ENCODE measurements at places on chromosomes 5 and 9. TPM values are rescaled to one million over a fixed set of nuclear protein-coding genes. Genes with fewer than 3 reads are reported as not detected.

SPATA31A3 gene
- not detected for total RNA-seq

IL7R gene
- total RNA-seq = not detected

FOXD4L3 gene
- 0.22 TPM for total RNA-seq

PTPA gene
- 98.6 TPM for total RNA-seq

IL5 gene
- total RNA-seq = not detected

SLC45A2 gene
- total RNA-seq = not detected

MCTP1 gene
- total RNA-seq = 0.40 TPM

DNA sequence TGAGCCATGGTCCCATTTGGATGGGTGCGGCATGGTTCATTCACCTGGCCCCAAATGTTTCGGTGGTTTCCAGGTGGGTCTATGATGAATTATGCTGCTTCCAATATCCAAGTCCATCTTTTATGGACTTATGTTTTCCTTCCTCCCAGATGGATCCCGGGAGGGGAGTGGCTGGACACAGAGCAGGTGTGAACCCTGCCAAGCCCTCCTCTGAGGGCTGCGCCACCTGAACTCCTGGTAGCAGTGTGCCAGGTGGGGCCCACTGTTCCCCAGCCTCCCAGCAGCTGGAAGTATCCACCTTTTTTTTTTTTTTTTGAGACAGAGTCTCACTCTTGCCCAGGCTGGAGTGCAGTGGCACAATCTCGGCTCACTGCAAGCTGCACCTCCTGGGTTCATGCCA is 42.9 kb downstream of the WNK2 start:
- H3K4me3 ChIP-seq = no peak overlapping the region
- H3K27me3 ChIP-seq = no peaks in the 10 kb centered on the region
- no peaks in the 10 kb centered on the region for H3K36me3 ChIP-seq
- H3K27ac ChIP-seq = no peak overlapping the region

GRCh38 chr5:85681871-85682270 is 935.9 kb upstream of the COX7C start:
- H3K4me3 ChIP-seq = no peak overlapping the region
- H3K27ac ChIP-seq = no peak overlapping the region
- no peaks in the 10 kb centered on the region for H3K36me3 ChIP-seq
- no peaks in the 10 kb centered on the region for H3K27me3 ChIP-seq

- no peak overlapping the region for H3K27ac ChIP-seq
- no peak for DNase-seq
- H3K4me3 ChIP-seq = no peak overlapping the region
- H3K36me3 ChIP-seq = no peaks in the 10 kb centered on the region
- no peaks in the 10 kb centered on the region for H3K27me3 ChIP-seq
Measured at GRCh38 chr5:27392716-27393115, 354.3 kb upstream of the CDH9 start.

DNA sequence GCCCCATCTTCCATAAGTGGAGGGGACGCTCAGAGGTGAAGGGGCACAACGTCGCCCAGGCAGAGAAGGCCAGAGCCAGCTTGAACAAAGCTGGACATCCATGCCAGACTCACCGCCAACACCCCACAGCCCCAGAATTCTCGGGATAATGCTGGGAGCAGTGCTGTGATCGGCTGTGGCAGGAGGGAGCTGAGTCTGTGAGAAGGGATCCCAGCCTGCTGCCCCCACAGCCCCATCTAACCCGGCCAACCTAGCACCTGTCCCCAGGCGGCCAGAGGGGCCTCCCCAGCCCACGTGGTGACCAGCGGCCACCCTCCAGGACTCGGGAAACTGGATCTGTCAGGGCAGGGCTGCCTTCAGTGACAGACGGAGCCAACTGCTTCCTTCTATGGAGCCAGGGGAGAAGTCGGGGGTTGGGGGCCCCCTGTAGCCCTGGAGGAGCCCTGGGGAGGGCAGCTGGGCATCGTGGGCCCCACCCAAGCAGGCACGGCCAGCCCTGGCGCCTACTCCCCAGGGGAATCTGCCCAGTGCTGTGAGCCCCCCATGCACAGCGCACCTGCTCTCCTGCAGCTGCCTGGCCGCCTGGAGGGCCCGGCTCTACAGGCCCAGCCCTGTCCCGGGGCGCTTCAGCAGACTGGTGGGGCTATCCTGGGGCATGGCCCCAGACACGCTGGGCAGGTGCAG is 6.0 kb downstream of the BRD3 start:
- DNase-seq = no peak
- no peak overlapping the region for H3K27ac ChIP-seq
- peaks cover 36% of the 10 kb centered on the region for H3K4me1 ChIP-seq
- H3K27me3 ChIP-seq = no peaks in the 10 kb centered on the region
- H3K4me3 ChIP-seq = no peak overlapping the region

GRCh38 chr9:111389406-111389805 is 59.4 kb upstream of the OR2K2 start:
- no peaks in the 10 kb centered on the region for H3K4me1 ChIP-seq
- no peaks in the 10 kb centered on the region for H3K27me3 ChIP-seq
- no peak for DNase-seq

DNA sequence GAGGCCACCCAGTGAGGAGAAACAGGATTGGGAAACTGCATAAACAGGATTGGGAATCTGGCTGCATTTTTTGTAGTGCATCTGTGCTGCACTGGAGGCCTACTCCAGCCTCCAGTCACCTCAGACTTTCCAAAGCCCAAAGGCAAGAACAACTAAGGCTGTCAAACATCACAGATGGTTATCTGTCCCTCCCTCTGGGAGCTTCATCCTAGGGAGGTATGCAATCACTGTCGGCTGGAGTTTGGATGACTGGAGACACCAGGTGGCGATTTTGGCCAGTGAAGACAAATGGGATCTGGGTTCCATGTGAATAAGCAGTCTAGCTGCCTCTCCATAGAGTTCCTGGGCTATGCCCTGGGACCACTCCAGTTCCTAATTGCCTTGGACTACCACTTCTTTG is 9.3 kb upstream of the SPINK13 start:
- no peaks in the 10 kb centered on the region for H3K27me3 ChIP-seq
- no peaks in the 10 kb centered on the region for H3K4me1 ChIP-seq
- DNase-seq = no peak
- no peak overlapping the region for H3K27ac ChIP-seq
- no peak overlapping the region for H3K4me3 ChIP-seq
- H3K36me3 ChIP-seq = no peaks in the 10 kb centered on the region

GRCh38 chr5:88374391-88374790 is 105.7 kb upstream of the TMEM161B start:
- H3K27ac ChIP-seq = no peak overlapping the region
- DNase-seq = no peak
- H3K27me3 ChIP-seq = no peaks in the 10 kb centered on the region
- no peak overlapping the region for H3K4me3 ChIP-seq
- H3K36me3 ChIP-seq = no peaks in the 10 kb centered on the region

- H3K36me3 ChIP-seq = peaks cover 19% of the 10 kb centered on the region
- H3K27me3 ChIP-seq = no peaks in the 10 kb centered on the region
- no peak overlapping the region for H3K27ac ChIP-seq
- H3K4me3 ChIP-seq = peak overlapping the region; percentile 63
- DNase-seq = peak; percentile 68
- H3K4me1 ChIP-seq = peaks cover 34% of the 10 kb centered on the region
Measured at GRCh38 chr9:135907006-135907430, 328 bp downstream of the CAMSAP1 start.

GRCh38 chr9:70672161-70672649 is 257.7 kb upstream of the KLF9 start:
- no peaks in the 10 kb centered on the region for H3K4me1 ChIP-seq
- no peaks in the 10 kb centered on the region for H3K36me3 ChIP-seq
- H3K27ac ChIP-seq = no peak overlapping the region
- no peak overlapping the region for H3K4me3 ChIP-seq
- H3K27me3 ChIP-seq = no peaks in the 10 kb centered on the region
- DNase-seq = no peak

All from Karpas-422 (cell line).